ENCODE measurements at places on chromosomes 12 and 14.
A peak's percentile ranks its signal among the peaks of the same experiment; 100 is the strongest.

- no peak for DNase-seq
These were observed 847.4 kb downstream of the NRXN3 start for GRCh38 chr14:79017561-79017960.

- no peak for DNase-seq
These were observed 5.8 kb upstream of the PUS1 start for GRCh38 chr12:131923260-131923659.

DNA sequence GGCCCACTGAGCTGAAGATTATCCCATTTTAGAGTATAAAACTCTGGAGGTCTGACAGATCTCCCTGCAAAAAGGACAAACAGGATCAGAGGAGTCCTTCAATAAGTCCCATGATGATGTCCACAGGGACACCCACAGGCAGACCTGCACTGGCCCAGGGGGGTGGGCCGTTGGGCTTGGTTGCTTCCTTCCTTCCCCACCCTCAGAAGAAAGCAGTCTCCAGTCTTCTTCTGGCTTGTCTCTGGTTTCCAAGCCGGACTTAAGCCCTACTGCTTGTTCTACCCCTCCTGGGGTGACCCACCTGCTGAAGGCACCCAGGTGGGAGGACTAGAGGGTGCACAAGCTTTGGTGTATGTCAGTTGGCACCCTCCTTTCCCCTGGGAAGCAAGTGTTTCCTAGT lies 209.0 kb downstream of the ANO2 start:
- no peak for DNase-seq

DNA sequence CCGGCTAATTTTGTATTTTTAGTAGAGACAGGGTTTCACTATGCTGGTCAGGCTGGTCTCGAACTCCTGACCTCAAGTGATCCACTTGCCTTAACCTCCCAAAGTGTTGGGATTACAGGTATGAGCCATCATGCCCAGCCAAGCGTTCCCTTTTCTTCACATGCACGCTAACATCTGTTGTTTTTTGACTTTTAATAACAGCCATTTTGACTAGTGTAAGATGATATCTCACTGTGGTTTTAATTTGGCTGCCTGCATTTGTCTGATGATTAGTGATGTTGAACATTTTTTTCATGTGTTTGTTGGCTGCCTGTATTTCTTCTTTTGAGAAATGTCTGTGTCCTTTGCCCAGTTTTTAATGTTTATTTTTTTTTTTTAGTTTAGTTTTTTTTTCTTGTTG lies 10.2 kb upstream of the YARS2 start:
- no peak for DNase-seq

GRCh38 chr12:80264386-80264785 lies 165.0 kb downstream of the OTOGL start:
- no peak for DNase-seq

DNA sequence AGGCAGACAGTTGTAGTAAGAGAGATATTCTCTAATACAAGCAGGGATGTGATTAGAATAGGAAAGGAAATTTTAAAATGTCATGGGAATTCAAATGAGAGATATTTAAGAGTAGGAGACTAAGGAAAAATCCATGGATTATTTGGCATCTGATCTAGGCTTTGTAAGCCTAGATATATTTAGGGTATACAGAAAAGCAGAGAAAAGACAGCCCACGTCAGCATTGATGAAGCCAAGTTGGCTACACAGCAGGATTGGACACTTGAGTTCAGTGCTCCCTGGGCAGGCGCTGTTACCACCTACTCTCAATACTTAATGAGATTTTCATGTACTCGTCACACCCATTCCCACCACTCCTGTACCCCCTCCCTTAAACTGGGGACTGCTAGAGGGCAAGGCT lies 1.7 kb upstream of the KCNJ8 start:
- DNase-seq, result no peak

DNA sequence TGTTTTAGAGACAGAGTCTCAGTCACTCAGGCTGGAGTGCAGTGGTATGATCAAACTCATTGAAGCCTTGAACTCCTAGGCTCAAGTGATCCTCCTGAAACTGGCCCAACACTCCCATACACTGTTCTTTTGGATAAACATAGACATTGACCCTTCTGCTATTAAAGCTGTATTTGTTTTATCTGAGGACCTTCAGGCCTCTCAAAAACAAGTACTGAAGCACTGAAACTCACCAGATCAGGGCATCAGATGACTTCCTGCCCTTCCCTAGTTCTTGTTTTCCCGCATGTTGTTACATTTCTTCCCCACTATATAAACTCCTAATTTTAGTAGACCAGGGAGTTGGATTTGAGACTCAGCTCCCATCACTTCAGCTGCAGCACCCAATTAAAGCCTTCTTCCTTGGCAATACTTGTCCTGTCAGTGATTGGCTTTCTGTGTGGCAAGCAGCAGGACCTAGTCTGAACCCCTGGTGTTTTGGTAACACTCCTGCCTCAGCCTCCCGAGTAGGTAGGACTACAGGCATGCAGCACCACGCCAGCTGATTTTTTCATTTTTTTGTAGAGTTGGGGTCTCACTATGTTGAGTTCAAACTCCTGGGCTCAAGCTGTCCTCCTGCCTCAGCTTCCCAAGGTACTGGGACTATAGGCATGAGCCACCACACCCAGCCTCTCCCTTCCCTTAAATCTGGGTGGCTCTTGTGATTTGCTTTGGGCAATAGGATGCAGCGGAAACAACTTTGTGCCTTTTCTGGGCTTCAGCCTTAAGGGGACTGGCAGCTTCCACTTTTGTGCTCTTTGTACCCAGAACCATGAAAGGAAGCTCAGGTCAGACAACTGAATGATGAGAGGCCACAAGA lies 12.5 kb upstream of the IFT81 start:
- DNase-seq, result no peak

DNA sequence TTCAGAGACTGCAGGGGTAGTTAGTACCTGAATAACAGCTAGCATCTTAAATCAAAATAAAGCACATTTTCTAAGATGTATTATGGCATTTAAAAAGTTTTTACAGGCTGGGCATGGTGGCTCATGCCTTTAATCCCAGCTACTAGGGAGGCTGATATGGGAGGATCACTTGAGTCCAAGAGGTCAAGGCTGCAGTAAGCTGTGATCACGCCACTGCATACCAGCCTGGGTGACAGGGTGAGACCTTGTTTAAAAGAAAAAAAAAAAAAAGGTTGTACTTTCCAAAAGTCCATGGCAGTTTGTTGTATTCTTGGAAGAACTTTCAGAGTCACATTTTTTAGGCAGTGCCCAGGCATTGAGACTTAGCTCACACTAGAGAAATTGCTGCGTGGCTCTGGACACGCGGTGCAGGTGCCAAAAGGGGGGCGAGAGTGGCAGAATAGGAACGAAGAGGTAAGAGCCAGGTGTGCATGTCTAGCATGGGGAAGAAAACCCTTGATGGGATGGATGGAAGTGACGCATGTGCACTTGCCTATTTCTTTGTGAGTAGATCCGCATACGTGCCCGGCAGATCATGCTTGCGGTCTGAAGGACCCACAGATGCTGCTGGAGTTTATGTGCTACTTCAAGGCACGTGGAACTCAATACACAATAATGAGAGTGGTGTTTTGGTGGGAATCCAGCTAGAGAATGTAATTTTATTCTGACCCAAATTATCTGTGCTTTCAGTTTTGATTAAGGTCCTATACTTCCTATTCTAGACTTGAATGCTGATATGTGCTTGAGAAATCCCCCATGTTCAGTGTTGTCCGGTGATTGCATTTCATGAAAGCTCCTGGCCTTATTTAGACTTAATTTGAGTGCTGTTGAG lies 11.9 kb downstream of the ANKRD13A start:
- no peak for DNase-seq

GRCh38 chr14:23623962-23624361 lies 12.2 kb upstream of the DHRS2 start:
- DNase-seq, result no peak

GRCh38 chr14:28102814-28103213 lies 663.8 kb upstream of the FOXG1 start:
- no peak for DNase-seq

DNA sequence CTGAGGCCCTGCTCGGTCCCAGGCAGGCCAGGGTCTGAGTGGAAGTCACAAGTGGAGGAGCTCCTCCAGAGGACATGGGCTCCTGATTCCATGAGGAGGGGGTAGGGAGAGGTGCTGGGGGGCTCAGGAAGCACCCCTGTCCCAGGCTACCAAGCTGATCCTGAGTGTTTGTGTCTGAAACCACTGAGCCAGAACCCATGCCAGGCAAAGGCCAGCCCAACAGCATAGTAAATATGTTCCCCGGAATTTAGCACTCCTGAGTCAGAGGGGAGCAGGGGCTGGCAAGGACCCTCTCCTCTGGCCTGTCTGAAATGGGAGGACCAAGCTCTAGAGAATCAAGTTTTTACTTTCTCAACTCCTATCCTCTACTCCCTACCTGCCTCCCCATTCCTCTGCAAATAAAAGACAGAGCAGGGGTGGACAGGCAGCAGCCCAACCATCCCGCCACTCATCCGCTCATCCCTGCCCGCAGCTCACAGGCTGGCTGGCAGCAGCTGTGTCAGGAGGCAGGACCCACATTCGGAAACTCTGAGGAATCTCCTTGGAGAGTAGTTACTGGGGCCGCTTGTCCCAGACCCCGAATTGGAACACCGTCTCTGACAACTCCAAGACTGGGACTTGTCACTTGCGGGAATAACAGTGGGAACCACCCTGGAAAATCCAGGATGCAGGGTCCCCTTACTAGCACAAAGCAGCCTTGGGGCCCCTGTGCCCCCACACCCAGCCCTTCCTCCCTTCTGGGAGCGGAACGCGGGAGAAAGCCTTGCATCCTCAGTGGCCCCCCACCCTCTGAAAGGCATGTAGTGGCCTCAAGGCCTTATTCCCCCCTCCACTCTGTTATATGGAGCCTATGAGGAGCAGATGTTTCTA lies 102.5 kb downstream of the ZFP36L1 start:
- DNase-seq, result no peak

DNA sequence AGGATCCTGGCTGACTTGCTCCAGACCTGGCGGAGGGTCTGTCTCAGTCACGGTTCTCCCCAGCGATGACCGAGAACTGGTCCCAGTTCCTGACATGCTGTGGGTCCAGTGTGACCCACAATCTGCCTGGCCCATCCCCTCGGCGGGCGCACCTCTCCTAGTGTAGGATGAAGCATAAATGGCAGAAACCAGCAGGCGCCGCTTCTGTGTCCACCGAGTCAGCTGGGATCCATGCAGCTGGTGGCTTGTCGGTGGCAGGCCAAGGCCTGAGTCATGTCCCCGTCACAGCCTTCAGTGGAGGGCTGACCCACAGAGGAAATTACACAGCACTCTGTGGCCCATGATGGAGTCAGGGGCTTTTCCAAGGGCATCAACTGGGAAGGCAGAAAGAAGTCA lies 38.5 kb downstream of the NFKBIA start:
- DNase-seq, result peak; percentile 24

DNA sequence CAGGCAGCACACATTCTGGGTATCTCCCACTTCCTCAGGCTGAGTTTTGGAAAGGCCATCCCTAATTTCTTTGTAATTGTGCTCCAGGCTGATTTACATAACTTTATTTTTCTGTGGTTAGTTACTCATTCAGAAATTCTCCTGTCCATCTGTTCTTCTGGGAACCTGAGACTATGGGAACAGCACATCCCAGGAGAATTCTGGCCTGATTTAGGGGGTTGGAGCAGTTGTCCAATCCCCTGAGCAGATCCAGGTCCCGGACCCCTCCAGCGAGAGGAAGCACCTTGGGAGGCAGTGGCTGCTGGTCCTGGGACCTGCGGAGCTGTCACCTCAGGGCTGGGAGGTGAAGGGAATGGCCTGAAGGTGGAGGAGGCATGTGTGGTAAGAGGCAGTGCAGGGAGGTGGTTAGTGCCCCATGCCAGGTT lies 40.4 kb downstream of the TSPAN9 start:
- DNase-seq, result no peak

- no peak for DNase-seq
These were observed 90.1 kb upstream of the CPSF6 start for GRCh38 chr12:69149270-69149669.

DNA sequence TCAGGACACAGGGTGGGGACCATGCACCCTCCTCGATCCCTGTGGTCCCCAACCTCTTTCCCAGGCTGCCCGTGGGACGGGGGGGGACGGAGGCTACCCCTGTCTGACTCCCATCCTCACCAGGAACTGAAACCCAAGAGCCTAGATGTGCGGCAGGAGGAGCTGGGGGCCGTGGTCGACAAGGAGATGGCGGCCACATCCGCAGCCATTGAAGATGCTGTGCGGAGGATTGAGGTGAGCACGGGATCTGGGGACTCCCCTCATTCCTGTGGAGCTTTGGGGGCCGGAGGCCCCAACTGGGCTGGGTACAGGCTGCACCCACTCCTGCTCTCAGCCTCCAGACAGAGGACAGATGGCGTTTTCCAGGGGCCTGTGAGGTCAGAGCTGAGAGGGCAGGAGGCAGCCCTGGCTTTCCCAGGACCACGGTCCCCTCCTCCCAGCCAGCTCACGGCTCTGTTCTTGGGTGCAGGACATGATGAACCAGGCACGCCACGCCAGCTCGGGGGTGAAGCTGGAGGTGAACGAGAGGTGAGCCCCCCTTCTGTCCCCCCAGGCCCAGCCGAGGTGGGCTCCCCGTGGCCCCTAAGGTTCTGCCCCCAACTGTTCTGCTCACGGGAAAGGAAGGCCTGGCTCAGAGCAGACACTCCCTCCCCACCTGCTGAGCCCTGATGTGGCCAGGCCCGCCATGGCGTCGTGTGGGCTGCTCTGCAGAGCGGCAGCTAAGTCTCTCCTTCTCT lies 24.2 kb downstream of the HIP1R start:
- DNase-seq, result no peak

DNA sequence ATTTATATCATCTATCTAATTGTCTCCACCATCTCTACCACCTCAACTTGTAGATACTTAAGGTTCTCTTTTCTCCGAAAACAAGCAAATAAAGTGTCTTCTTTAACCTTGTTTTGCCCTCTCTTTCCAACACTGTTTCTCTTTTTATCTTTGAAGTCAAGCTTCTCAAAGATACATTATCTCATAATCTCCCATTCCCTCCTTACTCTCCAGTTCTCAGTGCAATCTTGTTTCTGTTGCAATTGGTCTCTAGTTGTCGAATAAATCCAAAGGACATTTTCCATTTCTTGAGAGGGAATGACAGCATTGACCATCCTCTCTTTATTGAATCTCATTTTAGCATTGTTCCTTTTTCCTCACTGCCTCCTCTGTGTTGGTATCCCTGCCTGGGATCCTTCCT lies 383.3 kb downstream of the SOX5 start:
- DNase-seq, result no peak

- peak; percentile 95 for DNase-seq
These were observed 7.2 kb upstream of the SELPLG start for GRCh38 chr12:108640802-108641445.

GRCh38 chr14:51727526-51727925 lies 75.8 kb downstream of the FRMD6 start:
- DNase-seq, result no peak

DNA sequence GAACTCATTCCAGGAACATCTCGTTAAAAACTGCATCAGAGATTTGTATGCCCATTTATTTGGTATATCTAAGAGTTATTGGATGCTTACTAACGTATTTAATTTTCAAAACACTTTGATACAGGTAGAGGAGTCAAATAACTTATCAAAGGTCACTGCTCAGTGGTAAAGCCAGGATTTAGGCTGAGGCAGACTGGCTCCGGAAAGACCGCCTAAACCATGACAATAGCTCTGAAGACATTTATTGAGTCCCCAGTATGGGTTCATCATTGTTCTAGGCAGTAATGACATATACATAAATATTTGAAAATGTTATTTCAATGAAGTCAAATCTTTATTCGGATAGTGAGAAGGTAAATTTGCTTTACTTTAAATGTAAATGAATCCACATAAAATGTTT lies 30.3 kb downstream of the WBP11 start:
- DNase-seq, result no peak

Measured in hematopoietic multipotent progenitor cell treated with erythropoietin and hydrocortisone succinate and interleukin-3 and kit ligand, for 8 days (in vitro differentiated cells).